Inflammatory macrophage treated with lipopolysaccharide for 1 hour (primary cell): ENCODE measurements at places on chromosomes 11 and 22.

DNA sequence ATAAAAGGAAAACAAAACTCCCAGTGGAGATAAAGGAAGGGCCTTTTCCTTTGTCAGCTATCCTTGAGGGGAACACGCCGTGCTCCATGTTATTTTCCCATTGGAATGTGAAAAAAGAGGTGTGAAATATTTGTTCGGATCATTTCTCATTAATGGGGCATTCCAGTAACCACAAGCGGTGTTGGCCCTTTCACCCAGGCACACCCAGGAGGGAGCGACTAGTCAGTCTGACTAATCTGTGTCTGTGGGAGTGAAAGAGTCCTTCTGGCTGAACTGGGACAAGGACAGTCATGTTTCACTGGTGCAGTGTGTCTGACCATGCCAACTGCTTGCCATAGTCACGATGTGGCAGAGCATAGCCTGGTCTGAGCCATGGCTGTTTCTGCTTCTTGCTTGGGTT, 13.0 kb upstream of the MYEOV start:
- peak; percentile 69 for DNase-seq

DNA sequence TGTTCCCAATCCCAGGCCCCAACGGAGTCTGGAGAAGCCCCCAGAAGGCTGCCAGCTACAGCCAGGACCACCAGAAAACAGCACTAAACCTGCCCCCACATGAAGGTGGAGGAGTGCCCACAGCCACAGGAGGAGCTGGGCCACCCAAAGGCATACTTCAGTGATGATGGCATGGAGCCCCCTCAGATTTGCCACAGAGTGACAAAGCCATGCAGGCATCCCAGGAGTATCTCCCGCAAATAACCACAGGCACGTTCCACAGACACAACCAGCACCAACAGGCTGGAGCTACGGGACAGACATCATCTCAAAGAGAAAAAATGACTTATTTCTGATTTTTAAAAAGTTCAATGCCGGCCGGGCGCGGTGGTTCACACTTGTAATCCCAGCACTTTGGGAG, 10.6 kb downstream of the CARS1 start:
- DNase-seq: no peak

DNA sequence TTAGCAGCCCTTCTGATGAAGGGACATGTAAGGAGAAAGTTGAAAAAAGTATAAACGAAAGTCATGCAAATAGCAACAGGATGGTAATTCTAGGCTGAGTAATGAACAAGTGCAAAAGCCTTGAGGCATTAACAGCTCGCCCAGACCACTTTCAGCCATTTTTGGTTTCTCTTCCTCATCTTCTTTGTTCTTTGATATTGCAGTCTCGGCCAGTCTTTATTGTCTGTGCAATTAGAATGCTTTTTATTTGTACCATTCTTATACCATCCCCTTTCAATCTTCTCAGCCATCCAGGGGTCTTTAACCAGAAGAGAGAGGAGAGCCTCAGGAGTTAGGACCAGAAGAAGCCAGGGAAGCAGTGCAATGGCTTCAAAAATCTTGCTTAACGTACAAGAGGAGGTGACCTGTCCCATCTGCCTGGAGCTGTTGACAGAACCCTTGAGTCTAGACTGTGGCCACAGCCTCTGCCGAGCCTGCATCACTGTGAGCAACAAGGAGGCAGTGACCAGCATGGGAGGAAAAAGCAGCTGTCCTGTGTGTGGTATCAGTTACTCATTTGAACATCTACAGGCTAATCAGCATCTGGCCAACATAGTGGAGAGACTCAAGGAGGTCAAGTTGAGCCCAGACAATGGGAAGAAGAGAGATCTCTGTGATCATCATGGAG, 7.3 kb downstream of the TRIM34 start:
- DNase-seq: peak; percentile 53

GRCh38 chr11:92269021-92269420, 44.4 kb downstream of the FAT3 start:
- DNase-seq: no peak

DNA sequence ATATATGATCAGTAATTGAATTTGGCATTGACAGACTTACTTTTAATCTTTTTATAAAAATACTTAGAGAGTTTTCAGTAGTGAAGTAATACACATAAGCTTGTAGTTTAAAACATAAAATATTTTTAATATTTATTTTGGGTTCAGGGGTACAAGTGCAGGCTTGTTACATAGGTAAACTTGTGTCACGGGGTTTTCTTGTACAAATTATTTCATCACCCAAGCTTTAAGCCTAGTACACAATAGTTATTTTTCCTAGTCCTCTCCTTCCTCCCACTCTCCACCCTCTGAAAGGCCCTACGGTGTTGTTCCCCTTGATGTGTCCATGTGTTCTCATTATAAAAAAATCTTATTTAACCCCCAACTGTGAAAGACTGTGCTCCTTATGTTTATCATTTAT, 1397.8 kb upstream of the RAG2 start:
- no peak for DNase-seq

DNA sequence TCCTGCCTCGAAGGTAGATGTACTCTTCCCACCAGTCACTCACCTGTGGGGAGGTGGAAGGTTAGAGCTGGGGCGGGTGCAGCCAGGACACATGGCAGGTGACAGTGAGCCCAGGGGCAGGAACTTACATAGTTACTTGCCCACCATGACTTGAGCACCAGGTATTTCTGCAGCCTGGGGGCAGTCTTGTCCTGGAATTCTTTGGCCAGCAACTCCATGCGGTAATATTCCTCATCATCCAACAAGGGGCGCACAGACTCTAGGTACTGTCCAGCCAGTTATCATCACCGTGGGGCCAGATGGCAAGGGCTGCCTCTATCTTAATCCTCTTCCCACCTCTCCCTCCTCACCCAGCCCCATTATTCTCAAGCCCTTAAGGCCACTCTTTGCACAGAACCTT, 2.2 kb downstream of the CPT1B start:
- DNase-seq: peak; percentile 8

DNA sequence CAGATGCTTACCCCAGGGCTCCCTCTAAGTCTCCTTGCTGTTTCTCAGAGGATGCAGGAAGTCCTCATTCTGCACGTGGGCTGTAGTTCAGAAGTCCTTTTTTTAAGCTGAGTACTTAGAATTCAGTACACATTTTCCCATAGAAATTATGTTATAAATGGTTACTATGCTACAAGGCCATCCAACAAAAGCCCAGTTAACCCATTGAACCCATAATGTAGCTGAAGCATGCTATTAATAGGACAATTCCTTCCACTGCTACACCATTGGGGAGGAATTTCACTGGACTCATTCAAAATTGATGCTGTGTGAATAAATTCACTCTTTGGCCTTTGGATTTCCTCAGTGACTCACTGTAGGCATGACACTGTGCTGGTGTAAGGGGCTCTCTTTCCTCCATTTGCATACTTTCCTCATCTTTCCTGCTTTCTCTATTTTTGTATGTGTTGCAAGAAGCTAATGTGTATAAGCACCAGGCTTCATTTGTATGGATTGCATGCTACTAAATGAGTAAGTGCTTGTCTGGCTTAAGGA, 148.0 kb downstream of the NTM start:
- no peak for DNase-seq

- DNase-seq: no peak
These were observed 25.9 kb downstream of the PPM1F start for GRCh38 chr22:21926728-21927127.

GRCh38 chr11:69245041-69245440, 48.9 kb upstream of the MYEOV start:
- no peak for DNase-seq

- DNase-seq: no peak
These were observed 172.0 kb downstream of the KCNA4 start for GRCh38 chr11:29844701-29845379.

GRCh38 chr11:2588809-2589537, 110.8 kb downstream of the KCNQ1OT1 start:
- no peak for DNase-seq

GRCh38 chr11:62922653-62923431, 1.7 kb upstream of the CHRM1 start:
- peak; percentile 10 for DNase-seq

- no peak for DNase-seq
These were observed at the start of gene PACSIN3 for GRCh38 chr11:47186076-47186699. TSS of gene PACSIN3 (minus strand) at chr11:47186434. CDS start at chr11:47182727, 3,707 bp downstream.

DNA sequence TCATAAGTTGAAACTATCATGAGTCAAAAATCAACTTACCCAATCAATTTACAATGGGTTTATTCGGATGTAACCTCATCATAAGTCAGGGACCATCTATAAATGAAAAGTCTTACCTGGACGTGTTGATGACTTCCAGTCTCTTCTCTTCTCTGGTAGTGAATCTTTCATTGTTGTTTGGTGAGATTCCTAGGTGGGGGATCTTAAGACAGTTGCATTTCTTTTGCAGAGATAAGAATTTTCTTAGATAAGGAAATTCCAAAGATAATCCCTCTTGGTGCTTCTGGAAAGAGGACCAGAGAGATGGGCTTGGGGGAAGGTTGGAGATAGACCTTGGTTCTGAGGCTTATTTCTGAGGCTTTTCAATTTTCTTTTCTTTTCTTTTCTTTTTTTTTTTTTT, 21.3 kb upstream of the BACE1-AS start:
- DNase-seq: no peak

DNA sequence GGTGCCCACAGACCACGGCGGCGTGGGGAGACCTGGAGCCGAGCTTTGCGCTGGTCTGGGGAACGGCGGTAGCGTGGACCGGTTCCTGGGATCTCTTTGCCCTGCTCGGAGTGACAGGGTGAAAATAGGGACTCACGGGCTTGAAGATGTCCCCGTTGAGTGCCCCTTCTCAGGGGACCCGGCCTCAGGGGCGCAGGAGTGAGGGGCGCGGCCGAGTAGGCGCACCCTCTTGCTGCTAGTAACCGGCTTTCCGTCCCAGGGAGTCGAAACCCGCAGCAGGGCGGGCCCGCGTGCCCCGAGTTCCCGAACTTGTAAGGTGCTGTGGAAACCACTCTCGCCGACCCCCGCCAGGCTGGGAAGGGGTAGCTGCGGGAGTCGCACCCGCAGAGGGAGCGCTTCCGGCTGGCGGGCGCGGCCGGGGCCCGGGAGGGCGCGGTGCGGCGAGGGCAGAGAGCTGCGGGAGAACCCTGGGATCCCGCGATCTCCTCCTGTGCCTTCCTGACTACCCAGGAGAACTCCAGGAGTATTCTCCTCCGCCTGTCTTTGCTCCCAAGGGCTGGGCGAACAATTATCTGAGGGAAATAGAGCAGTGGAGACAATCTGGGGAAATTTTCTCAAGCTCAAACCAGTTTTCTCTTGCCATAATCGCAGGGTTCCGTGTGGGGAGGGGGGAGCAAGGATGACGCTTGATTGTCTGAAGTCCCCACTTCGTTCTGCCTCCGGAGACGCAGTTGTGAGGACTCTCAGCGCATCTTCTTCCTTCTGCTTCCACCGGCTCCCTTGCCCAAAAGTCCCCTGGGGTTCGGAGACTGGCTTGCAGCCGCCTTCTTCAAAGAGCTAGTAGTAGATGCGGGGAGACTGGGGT, 666 bp downstream of the NELL1 start:
- no peak for DNase-seq
